ENCODE measurements at places on chromosomes 6 and 20.

DNA sequence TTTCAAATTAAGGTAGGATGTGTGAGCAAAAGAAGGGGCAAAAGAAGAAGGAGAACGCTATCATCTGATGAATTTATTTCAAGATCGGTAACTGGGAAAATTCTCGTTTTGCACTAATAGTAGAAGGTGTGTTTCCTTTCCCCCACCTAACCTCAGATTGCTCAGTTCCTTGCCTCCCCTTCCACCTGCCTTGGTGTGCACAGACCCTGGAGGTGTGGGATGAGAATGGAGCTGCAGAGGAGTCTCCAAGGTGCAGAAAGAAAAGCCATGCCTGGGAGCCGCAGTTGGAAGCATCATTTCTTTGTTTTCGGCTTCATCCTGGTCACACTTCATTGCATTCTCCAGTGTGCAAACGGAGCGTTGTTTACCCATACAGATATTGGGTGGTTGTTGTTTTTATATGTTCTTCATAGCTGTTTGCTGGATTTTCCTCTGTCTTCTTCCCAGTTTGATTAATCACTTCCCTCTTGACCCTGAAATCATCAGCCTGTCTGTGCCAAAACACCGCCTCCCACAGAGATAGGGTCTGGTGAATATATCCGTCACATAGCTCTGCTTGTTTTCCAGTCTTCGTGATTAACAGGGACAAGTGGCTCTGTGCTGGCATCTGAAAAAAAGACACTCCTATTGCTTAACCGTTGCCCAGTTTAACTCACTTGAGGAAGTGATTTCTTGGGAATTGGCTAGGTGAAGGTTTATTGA is 40.2 kb upstream of the NEDD9 start:
- no peak for DNase-seq

- no peak for DNase-seq
Measured at GRCh38 chr20:1646975-1647431, 10.6 kb downstream of the SIRPG start.

DNA sequence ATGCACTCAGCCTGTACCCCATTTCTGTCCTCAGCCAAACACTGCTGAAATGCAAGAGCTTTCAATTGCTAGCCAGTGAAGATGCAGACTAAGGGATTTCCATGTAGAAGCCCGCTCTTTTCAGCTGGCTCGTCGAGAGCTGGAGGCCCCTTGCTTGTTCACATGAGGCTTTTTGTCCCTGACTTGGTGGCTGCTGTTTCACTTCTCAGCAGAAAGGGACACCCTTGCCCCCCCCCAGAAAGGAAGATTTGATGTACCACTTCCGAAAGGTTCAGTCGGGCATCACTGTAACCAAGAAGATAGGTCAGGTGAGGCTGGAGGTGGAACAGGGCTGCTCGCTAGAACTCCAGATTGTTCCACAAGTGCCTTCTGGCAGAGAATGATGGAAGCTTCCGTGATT is 23.3 kb downstream of the PTPN1 start:
- DNase-seq = no peak

DNA sequence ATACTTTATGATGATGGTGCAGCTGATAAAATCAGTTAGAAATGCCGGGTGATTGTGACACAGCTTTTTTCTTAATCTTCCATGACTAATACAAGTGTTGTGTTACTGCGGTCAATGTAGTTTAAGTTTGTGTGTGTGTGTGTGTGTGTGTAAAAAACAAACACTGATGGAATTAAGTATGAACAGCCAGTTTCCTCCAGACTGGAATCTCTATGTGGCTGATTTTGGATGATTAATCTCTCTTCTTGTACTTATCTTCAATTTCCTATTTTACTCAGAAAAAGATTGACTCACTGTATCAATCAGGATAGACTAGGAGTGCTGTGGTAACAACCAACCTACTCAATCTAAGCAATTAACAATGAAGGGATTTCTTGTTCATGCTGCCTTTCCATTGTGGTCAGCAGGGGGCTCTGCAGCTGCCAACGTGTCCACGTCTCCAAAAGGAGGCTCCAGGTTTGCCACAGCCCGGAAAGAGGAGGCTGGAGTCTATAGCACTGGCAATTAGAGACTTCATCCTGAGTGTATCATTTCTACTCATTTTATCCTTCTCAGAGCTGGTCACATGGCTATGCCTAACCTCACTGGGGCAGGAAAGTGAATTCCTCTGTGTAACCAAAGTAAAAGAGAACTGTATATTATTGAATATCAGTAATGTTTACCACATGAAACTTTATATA is 107.7 kb downstream of the CD109 start:
- no peak for DNase-seq

GRCh38 chr20:45445805-45446562 is 23.6 kb upstream of the WFDC2 start:
- DNase-seq = no peak

GRCh38 chr20:35146299-35146919 is 727 bp downstream of the EDEM2 start:
- DNase-seq = no peak

GRCh38 chr6:55410674-55411073 is 83.4 kb downstream of the GFRAL start:
- no peak for DNase-seq

GRCh38 chr6:158647501-158647900 is 2.4 kb upstream of the SYTL3 start:
- no peak for DNase-seq

GRCh38 chr6:31767096-31767645 is 4.7 kb downstream of the SAPCD1 start:
- DNase-seq = no peak

DNA sequence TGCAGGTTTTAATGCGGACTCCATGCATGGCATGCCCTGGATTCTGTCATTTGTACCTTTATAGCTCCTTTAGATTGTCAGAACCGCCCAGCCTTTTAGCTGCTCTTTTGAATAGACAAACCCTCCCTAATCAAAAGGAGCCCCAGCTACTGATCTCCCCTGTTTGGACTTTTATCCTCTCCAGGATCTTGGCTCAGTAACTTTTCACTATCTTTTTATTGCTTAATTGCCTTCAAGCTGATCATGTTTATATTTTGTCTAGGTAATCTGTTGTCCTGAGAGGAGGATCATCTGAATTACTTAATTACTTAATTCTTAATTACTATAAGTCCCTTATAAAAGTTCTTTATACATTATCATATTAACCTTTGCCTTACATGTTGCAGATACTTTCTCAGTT is 93.2 kb downstream of the HIVEP1 start:
- DNase-seq = no peak

DNA sequence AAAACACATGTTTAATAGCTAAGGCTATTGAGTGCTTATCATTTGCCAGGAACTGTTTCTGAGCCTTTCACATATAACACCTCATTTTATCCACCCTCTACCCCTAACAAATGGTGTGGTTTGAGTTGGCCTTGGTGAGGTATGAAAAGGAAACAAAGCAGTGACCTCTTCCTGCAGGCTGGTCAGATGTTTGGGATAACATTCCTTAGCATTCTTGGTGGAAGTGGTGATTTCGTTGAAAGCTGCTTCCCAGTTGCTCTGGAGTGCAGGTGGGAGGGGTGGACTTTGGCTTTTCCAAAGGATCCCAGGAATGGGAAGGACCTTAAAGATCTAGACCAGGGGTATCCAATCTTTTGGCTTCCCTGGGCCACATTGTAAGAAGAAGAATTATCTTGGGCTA is 41.3 kb downstream of the CARMIL1 start:
- DNase-seq = no peak

- no peak for DNase-seq
Measured at GRCh38 chr6:38184585-38185080, 365.1 kb downstream of the ZFAND3 start.

GRCh38 chr6:157145656-157146285 is 177.5 kb downstream of the TMEM242 start:
- DNase-seq = no peak

DNA sequence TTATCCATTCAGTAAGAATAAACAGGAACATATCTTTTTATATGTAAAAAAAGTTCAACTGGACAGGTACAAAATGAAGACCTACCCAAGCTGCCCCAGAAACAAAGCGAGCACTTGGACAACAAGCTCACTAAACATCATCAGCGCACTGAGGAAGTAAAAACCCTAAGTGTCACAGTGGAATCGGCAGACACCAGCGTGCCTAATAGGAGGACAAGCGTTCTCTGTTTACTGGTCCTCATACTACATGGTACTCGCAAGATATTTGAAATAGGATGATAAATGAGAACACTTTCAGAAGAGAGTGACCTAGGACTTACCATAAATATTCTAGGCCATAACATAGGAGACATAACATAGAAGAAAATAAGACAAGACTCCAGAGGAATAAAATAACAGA is 18.2 kb downstream of the MAP7 start:
- DNase-seq = no peak

- no peak for DNase-seq
Measured at GRCh38 chr6:28865401-28866204, 58.2 kb downstream of the TRIM27 start.

GRCh38 chr20:33299111-33299603 is 16.1 kb downstream of the BPIFB1 start:
- peak; percentile 75 for DNase-seq

- no peak for DNase-seq
Measured at GRCh38 chr6:112511441-112511840, 164.3 kb downstream of the RFPL4B start.

DNA sequence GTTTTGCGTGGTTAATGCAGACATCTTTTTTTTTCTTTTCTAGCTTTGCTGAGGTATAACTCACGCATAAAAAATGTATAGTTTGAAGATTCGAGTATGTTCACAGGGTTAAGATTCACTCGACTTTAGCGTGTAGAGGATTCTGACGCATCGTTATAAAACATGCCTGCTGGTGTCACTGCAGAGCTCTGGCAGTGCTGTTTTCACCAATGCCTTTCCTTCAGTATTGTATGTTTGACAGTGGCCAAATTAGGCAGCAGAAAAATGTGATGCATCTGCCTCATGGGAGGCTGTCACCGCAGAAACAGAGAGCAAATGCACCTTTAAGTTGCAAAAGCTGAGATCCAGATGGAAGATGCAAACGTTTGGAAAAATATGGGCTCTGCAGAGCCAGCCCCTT is 18.0 kb upstream of the SIRPB2 start:
- no peak for DNase-seq

DNA sequence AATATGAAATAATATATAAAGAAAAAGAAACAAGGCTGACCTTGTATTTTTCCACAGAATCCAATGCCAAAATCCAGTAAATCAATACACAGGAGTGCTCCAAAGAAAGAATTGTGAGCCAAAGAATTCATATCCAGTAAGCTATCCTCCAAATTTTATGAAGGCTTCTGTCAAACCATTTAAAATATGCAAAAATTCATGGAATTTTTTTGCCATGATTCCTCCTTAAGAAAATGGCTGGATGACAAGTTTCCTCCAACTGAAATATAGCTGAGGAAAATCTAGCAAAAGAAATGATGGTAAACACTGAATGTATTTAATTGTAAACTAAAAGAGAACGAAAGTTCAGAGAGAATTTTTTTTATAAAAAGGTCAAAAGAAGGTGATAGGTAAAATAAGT is 290.3 kb downstream of the UBE3D start:
- DNase-seq = no peak

DNA sequence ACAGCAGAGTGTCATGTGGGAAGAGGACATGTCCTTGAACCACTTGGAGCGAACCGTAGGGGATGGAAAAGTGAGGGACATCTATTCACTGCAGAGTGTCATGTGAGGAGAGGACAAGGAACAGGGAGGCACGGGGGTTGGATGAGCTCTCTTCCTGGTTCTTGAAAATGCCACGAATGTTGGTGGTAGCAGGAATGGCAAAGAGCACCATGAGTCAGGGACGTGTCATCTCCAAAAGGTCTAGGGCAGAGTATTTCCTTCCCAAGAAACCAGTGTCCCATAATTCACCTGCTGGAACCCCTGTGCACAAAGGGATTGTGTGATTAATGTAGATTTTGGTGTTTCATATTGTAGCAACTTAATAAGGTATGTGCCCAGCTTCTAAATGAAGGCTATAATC is 136.8 kb downstream of the BFSP1 start:
- DNase-seq = no peak

DNA sequence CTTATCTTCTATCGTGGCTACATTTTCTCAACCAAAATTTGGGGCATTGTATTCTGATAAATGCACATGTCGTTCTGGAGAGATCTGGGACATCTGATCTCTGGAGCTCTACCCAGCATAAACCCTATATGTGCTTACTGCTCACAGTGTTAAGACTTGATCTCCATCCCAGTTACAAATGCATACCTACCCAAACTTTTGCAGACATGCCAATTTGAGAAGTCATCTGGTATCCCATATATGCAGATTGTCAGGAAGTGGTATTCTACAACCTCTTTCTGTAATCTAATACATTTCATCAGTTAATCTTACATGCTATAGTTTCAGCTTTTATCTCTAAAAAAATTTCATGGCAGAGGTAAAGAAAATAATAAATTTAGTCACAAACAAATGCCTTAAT is 11.2 kb downstream of the BAG2 start:
- no peak for DNase-seq

- no peak for DNase-seq
Measured at GRCh38 chr6:5531853-5532375, 270.6 kb downstream of the FARS2 start.

DNA sequence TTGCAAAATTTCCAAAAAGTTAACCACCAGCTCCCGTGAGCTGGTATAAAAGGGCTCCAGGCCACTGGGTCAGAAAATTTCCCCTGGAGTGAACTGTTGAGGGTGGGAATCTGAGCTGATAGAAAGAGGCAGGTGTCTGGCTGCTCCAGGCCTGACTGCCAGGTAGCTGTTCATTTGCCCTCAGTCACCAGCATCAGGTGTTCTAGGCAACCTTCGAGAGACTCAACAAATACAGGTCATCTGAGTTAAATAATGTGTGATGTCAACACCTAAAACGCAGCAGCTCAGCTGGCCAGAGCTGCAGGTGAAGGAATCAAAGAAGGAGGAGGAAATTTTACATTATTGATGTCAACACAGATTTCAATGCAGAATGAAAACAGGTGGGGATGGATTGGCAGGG is 46.7 kb downstream of the KCNK5 start:
- DNase-seq = no peak

GRCh38 chr6:33960345-33961313 is 156.8 kb upstream of the MLN start:
- DNase-seq = no peak

DNA sequence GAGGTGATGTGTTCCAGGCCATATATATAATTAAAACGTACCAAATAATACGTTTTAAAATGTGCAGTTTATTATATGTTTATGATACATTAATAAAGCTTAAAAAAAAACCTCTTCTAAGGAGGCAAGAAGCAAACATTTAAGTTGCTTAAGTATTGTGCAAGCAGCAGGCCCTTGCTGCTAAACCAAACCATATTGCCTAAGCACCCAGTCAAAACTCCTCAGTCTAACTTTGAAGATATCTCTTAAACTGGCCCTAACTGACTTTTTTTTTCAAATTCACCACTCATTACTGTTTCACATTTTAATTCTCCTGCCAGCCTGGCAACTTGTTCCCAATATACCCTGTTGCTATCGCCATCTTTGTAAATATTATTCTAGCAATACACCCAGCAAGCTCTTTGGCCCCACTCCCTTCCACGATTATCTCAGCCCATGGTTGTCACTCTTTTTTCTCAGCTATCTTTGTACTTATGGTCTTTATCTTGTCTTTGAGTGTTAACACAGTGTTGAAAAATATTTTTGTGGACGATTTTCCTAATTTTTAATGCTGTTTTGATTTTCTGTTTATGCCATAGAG is 60.9 kb downstream of the C6orf58 start:
- DNase-seq = no peak
